Fibroblast of skin of left quadriceps (primary cell): ENCODE measurements at places on chromosomes 5 and 9.

GRCh38 chr5:181056431-181056830 is 16.4 kb downstream of the BTNL9 start:
- DNase-seq, result no peak

GRCh38 chr9:134321946-134322741 is 4.1 kb upstream of the RXRA start:
- no peak for DNase-seq

GRCh38 chr5:82356808-82357671 is 78.9 kb upstream of the RPS23 start:
- DNase-seq, result peak; percentile 69

DNA sequence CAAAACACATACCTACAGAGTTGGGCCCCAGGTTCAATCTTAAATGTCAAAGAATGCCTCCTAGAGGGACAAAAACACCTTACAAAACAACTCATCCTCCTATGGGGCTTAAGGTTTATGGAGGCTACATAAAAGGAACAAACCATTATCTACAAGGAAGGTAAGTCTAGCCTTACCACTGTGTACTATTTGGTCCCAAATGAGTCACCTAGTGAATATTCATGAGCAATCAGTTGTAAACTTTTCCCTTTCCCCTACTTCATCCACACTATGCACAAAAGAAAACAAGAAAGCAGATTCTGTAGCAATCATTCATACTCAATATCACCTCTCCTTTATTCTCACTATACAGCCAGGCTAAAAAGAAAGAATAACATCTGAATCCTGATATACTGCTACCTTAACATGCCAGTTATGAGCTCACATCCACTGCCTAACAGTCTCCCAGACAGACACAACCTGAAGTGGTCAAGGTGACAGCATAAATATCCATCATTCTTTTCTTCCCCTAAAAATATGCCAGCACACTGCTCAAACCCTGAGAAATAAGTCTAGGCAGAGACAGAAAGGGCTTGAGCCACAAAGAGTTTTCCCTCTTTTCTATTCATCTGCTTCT is 6.2 kb downstream of the OXCT1 start:
- DNase-seq, result no peak

DNA sequence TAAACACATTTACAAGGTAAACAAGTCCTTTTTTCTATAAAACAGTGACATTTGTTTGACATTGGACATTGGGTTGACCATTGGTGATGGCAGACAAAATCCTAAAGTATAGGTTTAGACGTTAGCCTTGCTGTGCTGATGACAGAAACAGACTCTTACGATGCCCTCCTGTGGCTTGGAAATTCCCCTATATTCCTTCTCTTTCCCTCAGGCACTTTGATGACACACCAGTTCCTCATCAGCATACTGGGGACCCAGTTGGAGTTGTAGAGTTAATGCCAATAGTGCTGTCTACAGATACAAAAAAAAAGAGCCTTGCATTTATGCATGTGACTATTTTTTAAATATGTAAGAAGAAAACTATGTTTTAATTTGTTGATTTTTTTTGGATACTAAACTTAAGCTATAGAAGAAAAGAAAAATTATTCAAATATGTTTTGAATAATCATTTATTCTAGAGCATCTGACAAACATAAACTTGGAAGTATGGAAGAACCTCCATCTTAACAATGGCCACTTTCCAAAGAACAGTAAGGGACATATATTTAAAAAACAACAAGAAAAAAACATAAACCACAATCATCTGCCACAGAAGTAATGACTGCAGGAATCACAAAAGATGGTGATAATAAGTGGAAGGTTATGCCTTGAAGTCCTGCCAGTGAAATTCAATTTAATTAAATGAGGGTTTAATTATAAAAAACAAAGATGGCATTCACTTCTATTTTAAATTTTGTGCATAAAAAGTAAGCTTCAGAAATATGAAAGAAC is 75.6 kb upstream of the SNCAIP start:
- no peak for DNase-seq

DNA sequence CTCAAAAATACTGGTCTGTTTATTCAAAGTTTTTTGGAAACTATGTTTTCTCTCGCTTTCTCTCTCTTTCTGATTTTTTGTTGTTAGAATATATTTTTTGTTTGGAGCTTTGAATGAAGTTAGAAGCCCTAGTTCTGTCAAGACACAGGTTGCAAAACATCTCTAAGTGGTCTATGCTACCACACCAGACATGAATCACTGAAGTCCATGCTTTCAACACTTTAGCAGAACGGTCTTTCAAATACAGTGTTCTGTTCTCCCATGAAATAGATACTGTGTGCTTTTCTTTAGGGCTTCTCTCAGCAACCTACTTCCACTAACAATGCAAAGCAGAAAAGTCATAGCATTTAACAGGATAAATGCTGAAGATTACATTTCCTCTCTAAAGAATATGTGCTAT is 392.5 kb downstream of the TMEM167A start:
- no peak for DNase-seq

DNA sequence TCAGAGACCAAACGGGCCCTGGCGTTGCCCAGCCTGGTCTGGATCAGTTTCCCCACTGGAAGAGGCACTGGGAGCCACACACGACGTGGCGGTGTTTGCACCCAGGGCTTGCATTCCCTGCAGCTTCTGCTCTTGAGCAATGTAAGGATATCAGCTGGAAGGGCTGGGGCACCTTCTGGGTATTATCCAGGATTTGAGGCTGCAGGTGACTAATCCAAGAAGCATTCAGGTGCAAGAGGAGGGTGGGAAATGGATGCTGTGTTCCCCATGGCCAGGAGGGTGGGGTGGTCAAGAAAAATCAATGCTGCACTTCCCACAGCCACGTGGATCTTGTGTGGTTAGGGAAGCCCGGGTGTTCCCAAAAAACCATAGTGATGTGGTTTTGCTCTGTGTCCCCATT is 430.9 kb downstream of the IRX2 start:
- no peak for DNase-seq

- DNase-seq, result no peak
Measured at GRCh38 chr9:76894198-76894597, 11.7 kb downstream of the PRUNE2 start.

- no peak for DNase-seq
Measured at GRCh38 chr9:135023088-135023785, 64.2 kb upstream of the OLFM1 start.

- peak; percentile 23 for DNase-seq
Measured at GRCh38 chr5:145554399-145554798, 280.7 kb downstream of the PRELID2 start.

GRCh38 chr5:151585970-151586369 is 5.2 kb downstream of the FAT2 start:
- DNase-seq, result no peak

- no peak for DNase-seq
Measured at GRCh38 chr5:93422652-93423280, 158.3 kb downstream of the NR2F1-AS1 start.

- no peak for DNase-seq
Measured at GRCh38 chr9:124191691-124192395, 65.9 kb upstream of the NEK6 start.

DNA sequence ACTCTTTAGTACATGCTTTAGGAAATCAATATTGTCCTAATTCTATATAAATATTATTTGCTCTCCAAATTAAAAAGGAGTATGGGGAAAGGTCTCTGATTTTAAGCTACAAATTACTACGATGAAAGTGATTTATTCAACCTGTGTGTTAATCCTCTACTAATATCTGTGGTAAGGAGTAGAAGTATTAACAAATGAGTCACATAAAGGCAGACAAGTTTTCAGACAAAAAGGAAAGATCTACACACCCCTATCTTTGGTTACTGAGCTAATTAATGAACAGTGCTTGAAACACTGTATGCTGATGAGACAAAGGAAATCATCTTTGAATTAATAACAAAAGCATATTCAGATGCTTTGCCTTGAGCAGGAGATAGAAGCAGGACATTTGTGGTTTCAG is 15.9 kb downstream of the LOX start:
- no peak for DNase-seq

DNA sequence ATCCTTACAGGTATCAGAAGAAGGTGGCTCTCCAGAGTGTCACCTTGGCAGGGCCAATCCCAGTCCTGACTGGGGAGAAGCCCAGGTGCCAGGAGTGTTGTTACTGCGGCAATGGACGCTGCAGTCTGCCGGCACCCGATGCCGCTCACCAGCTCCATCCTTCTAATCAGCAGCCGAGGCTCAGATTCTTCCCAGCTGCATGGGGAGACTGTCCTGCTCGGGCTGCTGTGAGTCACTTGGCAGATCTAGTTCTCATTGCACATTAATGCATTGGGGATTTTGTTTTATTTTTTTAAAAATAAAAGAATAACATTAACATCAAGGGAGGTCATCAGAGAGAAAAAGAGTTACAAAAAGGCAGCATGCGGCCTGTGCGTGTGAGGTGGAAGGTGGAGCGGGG is 115.8 kb downstream of the MTX3 start:
- no peak for DNase-seq

DNA sequence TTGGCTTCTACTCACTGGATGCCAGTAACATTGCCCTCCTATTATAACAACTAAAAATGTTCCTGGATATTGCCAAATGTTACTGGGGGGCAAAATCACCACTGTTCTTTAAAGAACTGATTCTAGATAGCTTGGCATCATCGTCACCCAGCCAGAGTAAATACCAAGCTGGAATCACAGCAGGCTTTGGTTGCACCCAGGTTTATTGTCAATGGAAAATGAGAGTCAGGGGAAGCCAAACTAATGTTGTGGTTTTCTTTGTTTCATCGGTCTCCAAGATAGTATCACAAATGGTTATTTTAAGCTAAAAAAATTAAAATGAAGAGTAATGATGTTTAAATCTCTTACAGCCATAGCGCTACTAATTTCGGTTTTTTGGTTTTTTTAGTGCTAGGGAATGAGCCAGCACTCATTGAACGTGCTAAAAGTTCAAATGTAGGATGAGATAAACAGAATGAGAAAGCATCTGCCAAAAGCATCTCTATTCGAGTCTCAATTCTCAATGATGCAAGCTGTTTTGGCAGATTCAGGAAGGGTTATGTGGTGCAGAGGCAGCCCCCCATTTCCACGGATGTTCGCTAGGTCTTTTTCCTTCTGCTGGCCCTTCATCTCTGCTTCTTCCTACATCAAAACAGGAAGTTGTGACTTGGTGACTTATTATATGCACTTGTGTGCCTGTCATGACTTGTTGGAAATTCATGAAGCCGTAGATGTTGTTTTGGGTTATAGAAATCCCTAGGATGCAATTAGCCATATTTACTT is 558.0 kb downstream of the EBF1 start:
- DNase-seq, result no peak

- DNase-seq, result no peak
Measured at GRCh38 chr5:83512061-83512745, 40.7 kb downstream of the VCAN start.
